T-helper 22 cell (primary cell): ENCODE measurements at places on chromosomes 1 and 21.

GRCh38 chr1:29602203-29602602 is 365.9 kb downstream of the PTPRU start:
- no peak for DNase-seq

- DNase-seq: no peak
Measured at GRCh38 chr1:33327587-33328325, 6.9 kb upstream of the A3GALT2 start.

- DNase-seq: no peak
Measured at GRCh38 chr1:23422241-23422877, 2.2 kb downstream of the TCEA3 start.

DNA sequence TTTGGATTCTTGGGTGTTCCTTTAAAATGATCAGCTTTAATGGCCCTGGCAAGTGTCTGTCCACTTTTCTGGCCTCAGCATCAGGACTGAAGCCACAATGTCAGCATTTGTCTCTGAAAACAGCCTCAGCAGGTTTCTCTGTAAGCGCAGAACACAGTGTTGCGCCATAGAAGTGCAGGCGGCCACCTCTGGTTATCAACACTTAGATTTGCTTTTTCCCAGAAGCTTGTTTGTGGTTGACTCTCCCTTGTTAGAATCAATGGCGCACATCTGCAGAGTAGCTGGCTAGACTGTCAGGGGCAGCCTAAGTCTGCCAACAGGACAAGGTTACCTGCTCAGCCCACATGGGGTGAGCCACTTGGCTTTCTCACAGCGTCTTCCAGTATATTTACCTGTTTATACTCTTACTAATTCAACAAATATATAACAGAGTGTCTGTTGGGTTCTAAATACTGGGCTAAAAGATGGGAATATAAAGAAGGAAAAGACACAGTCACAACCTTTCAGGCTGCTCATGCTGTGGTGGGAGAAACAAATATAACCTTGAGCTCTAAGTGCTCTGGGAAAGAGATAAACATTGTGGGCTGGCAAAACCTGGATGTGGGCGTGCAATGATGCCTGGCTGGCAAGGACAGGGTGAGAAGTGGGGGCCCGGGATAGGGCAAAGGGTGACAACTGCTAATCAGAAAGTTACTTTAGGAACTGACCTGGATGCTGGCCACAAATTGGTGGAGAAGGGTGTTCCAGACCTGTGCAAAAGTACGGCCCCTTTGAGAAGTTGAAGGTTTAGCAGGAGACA is 149.3 kb upstream of the KIAA0040 start:
- no peak for DNase-seq

DNA sequence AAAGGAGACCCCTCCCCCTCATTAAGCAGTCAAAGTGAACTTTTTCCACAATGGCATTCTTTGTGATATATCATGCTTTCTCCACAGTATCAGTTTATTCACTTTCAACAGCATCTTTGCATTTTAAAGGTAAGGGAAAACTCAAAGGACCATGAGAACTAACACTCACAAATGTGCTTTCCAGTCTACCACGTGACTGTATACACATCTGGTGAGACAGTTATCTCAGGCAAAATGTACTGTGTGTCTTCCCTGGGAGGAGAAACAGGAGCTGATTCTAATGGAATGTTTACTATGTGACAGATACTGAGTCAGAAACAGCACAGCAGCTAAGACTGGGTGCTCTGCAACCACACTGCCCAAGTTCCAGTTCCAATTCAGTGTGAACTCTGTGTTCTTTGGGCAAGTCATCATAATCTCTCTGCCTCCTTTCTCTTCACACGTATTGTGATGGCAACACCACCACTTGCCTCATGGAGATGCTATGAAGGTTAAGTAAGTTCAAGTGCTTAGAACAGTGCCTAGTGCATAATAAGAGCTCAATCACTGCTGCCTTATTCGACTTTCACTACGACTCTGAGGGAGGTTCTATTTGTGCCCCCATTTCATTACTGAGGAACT is 79.0 kb downstream of the SLC45A1 start:
- no peak for DNase-seq

GRCh38 chr1:189607477-189608096 is 870.1 kb downstream of the BRINP3 start:
- DNase-seq: no peak

DNA sequence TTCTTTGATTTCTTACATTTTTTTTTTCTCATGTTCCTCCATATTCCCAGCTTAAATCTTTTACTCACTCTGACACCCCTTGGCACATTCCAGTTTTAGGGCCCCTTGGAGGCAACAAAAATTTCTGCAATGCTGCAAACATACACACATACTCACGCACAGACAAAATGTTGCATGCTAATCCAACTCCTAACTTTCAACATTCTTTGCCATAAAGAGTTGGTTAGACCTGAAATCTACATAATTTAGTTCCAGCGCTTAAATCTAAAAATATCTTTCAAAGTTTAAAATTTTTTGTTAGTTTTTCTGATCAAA is 103.9 kb downstream of the PTPN14 start:
- DNase-seq: no peak

GRCh38 chr1:171653796-171654195 is 1.3 kb upstream of the MYOC start:
- DNase-seq: no peak

GRCh38 chr1:6313393-6314200 is 52.7 kb upstream of the GPR153 start:
- DNase-seq: no peak

GRCh38 chr1:75345538-75346292 is 211.5 kb downstream of the LHX8 start:
- DNase-seq: no peak

- no peak for DNase-seq
Measured at GRCh38 chr1:19315378-19316198, 3.5 kb downstream of the SLC66A1 start.

DNA sequence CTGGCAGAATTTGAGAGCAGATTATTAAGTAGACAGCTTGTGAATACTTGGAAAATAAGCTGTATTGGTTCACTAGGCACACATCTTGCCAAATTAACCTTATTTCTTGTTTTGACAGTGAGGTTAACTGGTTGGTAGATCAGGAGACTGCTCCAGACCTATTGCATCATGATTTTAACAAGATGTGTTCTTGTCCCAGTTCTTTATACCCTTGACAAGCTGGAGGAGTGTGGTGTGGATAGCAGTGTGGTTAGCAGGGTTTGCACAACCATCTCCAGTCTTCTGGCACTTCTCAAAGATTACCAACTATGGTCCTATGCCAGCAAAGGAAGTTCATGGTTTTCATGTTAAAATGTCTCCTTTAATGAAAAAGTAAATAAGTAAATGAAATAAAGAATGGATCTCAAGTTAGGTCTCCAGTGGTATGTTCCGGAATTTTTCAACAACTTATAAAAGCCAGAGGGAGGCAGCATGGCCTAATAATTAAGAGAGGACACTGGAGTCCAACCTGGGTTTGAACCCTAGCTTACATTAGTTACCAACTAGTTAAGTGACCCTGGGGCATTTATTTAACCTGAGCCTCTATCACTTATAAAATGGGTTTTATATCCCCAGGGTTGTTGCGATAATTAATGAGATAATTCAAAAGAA is 34.1 kb downstream of the DDX20 start:
- DNase-seq: no peak

DNA sequence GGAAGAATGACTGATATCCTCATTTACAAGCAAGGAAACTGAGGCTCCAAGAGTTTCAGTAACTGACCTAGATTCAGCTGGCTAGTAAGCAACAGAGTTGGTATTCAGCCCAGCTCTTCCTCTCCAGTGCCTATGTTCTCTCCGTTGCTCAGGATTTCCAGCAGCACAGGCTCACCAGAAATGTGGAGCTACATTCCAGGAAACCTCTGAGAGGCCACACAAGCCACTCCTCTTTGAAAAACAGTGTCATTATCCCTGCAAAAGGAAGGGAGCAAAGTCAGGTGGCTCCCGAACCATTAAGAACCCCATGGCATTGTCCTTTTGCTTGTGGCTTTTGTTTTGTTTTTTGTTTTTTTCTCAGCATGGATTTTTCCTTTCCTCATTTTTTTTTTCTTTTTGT is 40.6 kb upstream of the DUSP10 start:
- no peak for DNase-seq

DNA sequence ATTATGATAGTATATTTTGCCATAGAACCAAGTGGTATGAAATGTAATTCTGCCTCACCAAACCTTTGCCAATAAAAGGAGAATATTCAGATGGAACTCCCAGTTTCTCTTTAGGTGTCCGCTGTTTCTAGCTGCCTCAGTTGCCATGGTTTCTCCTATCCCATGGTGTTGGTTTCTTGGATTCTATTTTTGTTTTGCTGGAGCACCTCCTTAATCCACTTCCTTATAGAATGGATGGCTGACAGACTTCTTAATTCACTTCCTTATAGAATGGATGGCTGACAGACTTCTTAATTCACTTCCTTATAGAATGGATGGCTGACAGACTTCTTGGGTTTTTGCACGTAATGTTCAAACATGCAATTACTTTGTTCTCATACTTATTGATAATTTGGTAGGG is 43.7 kb downstream of the ADARB1 start:
- no peak for DNase-seq

- DNase-seq: no peak
Measured at GRCh38 chr1:87104945-87105344, 190.5 kb downstream of the HS2ST1 start.

GRCh38 chr21:38126666-38127303 is 130.0 kb upstream of the KCNJ15 start:
- DNase-seq: no peak

GRCh38 chr1:26554781-26555180 is 25.2 kb downstream of the RPS6KA1 start:
- no peak for DNase-seq

GRCh38 chr1:236455243-236455642 is 61.2 kb downstream of the EDARADD start:
- no peak for DNase-seq

DNA sequence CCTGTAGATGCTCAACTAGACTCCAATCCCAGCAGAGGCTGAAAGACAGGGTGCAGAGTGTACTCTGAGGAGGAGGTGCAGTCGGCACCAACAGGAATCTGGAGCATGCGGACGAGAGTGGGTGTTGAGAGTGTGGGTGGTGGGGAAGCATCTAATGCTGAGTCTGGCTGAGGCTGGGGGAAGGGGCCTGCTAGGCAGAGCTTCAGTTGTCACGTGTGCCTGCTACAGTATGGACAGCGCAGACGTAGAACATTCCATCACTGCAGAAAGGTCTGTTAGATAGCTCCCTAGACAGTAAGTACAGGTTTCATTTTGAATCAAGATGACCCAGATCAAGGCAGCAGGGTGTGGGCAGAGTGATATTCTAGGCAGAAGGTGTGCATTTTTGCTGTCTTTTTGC is 23.1 kb downstream of the SNAP47 start:
- DNase-seq: no peak

- DNase-seq: no peak
Measured at GRCh38 chr21:33008333-33009051, 17.2 kb upstream of the OLIG2 start.

DNA sequence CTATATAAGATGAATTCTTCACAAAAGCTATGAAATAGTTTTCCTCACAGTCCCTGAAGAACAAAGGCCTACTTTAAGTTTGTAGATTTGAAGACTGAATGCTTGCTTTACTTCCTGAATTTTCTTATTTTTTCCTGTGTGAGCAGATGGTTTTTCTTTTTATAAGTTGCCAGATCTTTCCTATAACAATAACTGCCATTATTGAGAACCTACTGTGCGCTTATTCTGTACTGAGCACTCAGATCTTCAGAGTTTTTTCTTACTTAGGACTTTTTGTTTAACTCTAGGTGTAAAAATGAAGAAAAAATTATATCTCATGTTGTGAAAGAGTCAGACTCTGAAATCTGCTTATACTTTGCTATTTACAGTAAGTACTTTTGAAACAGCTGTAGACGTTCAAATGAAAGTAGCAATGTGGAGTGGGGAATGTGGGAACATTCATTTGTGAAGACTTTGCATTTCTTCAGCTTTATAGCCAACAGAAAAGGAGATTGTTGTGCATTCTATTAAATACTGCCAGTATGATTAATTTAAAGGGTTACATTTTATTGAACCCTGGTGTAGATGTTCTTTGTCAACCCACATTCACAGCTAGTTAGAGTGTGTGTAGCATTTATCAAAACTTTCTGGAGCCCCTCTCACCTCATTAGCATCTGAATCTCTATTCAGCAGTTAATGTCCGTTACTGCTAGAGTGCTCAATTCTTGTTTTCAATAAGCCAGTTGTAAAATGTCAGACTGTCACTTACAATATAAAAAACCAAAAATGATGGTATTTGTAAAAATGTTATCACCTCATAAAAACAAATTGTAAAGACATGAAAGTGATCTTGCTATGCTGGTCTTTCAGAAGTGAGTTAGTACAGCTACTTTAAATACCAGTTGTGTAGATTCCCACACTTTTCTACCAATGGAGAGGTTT is 29.0 kb downstream of the NFIA start:
- DNase-seq: no peak

DNA sequence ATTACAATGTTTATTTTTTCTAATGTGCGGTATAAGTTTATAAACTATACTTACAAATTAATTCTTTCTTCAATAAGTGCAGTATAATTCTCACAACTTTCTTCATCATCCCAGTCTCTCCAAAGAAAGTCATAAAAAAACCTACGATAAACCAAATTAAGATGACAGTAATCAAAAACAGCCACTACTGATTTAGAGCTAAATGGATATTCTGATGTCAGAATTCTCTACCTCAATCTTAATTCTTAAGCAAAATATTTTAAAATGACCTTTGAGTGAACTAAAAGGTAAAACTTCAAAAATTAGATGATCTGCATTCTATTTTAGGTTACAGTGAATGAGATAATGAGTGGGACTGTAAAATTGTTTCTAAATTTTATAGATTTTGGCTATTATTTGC is 13.6 kb downstream of the SHCBP1L start:
- no peak for DNase-seq

DNA sequence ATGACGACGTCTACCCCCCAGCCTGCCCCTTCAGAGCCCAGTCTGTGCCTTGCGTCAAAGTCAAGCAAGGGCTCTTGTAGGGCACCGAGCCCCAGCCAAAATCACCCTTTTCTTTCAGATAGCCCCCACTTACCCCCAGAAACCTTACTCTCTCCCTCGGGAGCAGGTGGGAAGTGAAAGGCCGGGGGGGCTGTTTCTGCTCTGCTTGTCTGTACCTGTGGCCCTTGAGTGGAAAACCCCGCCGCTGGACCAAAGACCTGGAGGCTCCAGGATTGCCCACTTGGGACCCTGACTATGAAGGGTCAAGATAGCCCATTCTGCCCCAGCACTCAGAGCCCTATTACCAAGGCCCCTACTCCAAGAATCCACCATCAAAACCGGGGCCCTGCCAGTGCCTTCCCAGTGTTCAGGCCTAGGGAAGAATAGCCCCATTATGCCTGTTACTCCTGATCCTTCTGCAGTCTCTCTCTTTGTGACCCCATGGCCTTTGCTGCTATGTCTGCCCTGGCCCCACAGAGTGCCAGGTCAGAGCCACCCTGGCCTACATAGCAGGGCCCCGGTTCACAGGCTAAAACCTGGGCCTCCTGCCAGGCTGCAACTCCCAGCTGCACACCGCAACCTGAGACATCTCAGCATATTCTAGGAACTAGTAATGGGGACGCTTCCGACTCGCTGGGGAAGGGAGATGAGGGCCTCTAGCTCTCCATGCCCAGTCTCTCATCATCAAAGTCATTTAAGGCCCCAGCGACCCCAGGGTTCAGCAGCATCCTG is 22.2 kb upstream of the HPDL start:
- no peak for DNase-seq

- DNase-seq: no peak
Measured at GRCh38 chr1:151680826-151681225, 35.8 kb downstream of the CELF3 start.

GRCh38 chr1:84202126-84202525 is 58.1 kb downstream of the PRKACB start:
- DNase-seq: no peak

GRCh38 chr1:16296643-16297042 is 55.6 kb downstream of the FBXO42 start:
- no peak for DNase-seq

- DNase-seq: no peak
Measured at GRCh38 chr1:68375919-68376318, 73.8 kb downstream of the RPE65 start.
